ENCODE measurements at places on chromosomes 4 and X.

GRCh38 chr4:2948895-2949781 lies 14.1 kb downstream of the NOP14 start:
- no peak for DNase-seq

- no peak for DNase-seq
Measured at GRCh38 chr4:168773388-168774195, 236.5 kb downstream of the CBR4 start.

- no peak for DNase-seq
Measured at GRCh38 chrX:28851871-28852270, 264.6 kb downstream of the IL1RAPL1 start.

GRCh38 chrX:40727581-40728252 lies 7.6 kb downstream of the MED14 start:
- no peak for DNase-seq

- DNase-seq: no peak
Measured at GRCh38 chrX:5082705-5083104, 1146.0 kb downstream of the NLGN4X start.

DNA sequence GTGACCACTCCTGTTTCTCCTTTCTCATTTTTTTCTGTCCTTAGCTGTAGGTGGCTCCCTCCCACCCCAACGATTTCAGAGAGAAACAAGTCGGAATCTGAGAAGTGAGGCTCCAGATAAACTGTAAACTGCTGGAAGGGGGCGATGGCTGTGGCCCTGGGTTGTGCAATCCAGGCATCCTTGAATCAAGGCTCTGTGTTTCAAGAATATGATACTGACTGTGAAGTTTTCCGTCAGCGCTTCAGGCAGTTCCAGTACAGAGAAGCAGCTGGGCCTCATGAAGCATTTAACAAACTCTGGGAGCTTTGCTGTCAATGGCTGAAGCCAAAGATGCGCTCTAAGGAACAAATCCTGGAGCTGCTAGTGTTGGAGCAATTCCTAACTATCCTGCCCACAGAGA lies 37.7 kb downstream of the ETDC start:
- DNase-seq: no peak

- no peak for DNase-seq
Measured at GRCh38 chr4:55346851-55347255, 811 bp downstream of the SRD5A3 start.

- no peak for DNase-seq
Measured at GRCh38 chrX:110786486-110786885, 9.1 kb downstream of the CHRDL1 start.

DNA sequence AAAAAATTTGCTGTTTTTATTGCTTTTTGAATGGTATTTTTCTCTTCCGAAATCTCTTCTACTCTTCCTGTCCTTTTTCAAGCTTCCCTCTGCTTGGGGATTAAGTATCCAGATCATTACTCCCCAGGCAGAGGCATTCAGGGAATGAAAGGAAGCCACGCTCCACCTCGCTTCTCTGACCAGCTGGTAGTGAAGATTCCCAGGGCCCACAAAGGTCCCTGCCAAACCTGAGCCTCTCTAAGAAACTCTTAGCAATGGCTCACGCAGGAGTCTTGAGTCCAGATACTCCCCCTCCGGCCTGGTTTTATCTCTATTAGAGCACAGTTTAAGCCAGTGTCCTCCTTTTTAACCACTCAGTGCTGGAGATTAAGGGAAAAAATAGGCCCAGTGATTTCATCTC lies 51.4 kb upstream of the SOD3 start:
- DNase-seq: no peak

GRCh38 chr4:26647523-26648224 lies 63.8 kb downstream of the TBC1D19 start:
- DNase-seq: no peak

GRCh38 chr4:105281124-105281415 lies 134.4 kb downstream of the TET2 start:
- DNase-seq: no peak

Measured in NCI-H2171 (cell line).